ENCODE measurements at places on chromosomes 7 and 10.

DNA sequence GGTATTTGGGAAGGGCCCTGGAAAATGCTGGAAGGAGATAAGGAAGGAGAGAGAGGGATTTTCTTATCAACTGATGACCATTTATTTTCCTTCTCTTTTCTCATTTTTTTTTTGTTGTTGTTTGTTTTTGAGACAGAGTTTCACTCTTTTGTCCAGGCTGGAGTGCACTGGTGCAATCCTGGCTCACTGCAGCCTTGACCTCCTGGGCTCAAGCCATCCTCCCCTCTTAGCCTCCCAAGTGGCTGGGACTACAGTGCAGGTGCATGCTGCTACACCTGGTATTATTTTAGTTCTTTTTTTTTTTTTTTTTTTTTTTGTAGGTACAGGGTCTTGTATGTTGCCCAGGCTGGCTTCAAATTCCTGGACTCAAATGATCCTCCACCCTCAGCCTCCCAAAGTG, 52.2 kb downstream of the HIP1 start:
- no peak for DNase-seq

- no peak for DNase-seq
Measured at GRCh38 chr7:38951213-38951612, 26.5 kb upstream of the POU6F2 start.

DNA sequence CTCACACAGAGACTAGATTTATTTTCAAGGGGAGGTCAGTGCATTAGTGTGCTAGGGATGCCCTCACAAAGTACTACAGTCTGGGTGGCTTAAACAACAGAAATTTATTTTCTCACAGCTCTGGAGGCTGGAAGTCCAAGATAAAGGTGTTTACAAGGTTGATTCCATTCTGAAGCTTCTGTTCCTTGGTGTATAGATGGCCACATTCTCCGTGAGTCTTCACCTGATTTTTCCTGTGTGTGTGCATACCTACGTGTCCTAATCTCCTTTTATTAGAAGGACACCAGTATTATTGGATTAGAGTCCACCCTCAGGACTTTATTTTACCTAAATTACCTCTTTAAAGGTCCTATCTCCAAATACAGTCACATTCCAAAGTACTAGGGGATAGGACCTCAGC, 91.7 kb upstream of the FRMD4A start:
- DNase-seq, result no peak

DNA sequence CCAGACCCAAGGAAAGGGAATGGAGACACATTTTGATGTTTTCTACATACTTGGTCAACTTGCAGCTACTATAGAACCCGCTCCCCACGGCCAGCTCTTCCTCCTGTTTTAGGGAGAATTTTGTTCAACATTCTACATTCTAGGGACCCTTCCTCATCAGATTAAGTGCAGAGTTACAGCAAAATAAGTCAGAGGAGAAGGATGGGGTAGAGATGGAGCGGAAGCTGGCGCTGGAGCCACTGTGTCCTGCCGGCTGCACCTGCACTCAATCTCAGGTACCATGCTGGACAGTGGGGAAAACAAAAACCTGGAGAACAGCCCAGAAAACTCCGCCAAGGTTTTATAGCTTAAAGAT, 79.4 kb upstream of the EN2 start:
- DNase-seq, result no peak

DNA sequence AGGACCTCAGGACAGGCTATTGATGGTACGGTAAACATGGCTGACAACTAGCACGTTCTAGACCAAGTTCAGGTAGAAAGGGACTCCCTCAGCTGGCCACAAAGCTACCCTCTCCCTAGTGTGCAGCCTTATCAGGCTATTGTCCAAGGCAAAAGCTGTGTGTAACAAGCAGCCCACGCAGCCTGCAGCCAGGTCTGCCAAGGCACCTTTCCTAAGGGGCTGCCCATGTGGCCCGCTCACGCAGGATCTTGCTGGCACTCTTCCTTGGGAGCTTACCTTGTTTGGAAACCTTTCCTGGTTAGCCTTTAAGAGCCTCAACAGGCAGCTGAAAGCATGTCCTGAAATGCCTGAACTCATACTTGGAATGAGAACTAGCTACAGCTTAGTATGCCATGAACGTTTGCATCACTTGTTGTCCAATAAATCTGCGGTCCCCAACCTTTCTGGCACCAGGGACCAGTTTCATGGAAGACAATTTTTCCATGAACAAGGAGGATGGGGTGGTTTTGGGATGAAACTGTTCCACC, 51.7 kb downstream of the SYPL1 start:
- DNase-seq, result no peak

Data from esophagus muscularis mucosa (tissue), 4 donors.